PC-3 (cell line): ENCODE measurements at places on chromosomes 16 and 17. TPM values are rescaled to one million over a fixed set of nuclear protein-coding genes. Genes with fewer than 3 reads are reported as not detected.

TMED6 gene
- not detected in 2 replicates for total RNA-seq

NATD1 gene
- 0.69 and 0.73 TPM in 2 replicates for total RNA-seq

KRT15 gene
- 121 and 144 TPM in 2 replicates for total RNA-seq

RHBDL1 gene
- 1.7 and 3.7 TPM in 2 replicates for total RNA-seq

GPRC5C gene
- total RNA-seq, result 209 and 210 TPM in 2 replicates

LITAFD gene
- total RNA-seq, result not detected in 2 replicates

LGALS9C gene
- not detected in 2 replicates for total RNA-seq

HOXB4 gene
- 0.22 and 0.58 TPM in 2 replicates for total RNA-seq
